ENCODE measurements at places on chromosomes 4 and X. TPM values are rescaled to one million over a fixed set of nuclear protein-coding genes. Genes with fewer than 3 reads are reported as not detected.

TLR2 gene
- 2.3 TPM for polyA plus RNA-seq

DNA sequence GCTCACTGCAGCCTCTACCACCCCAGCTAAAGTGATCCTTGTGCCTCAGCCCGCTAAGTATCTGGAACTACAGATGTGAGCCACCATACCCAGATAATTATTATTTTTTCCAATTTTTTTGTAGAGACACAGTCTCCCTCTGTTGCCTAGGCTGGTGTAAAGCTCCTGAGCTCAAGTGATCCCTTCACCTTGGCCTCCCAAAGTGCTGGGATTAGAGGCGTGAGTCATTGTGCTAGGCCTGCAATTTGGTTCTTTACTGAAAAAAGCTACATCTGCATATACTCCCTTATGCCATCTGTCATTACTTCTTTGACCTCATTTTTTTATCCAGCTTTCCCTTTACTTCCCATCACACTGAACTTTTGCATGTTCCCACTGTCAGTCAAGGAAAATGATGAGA, 2012.4 kb upstream of the IGFBP7 start:
- H3K4me1 ChIP-seq: no peaks in the 10 kb centered on the region
- no peaks in the 10 kb centered on the region for H3K27me3 ChIP-seq
- DNase-seq: no peak
- H3K4me3 ChIP-seq: no peak overlapping the region
- H3K36me3 ChIP-seq: no peaks in the 10 kb centered on the region

CLGN gene
- 1.6 TPM for polyA plus RNA-seq

PDGFC gene
- polyA plus RNA-seq: 10.8 TPM

DNA sequence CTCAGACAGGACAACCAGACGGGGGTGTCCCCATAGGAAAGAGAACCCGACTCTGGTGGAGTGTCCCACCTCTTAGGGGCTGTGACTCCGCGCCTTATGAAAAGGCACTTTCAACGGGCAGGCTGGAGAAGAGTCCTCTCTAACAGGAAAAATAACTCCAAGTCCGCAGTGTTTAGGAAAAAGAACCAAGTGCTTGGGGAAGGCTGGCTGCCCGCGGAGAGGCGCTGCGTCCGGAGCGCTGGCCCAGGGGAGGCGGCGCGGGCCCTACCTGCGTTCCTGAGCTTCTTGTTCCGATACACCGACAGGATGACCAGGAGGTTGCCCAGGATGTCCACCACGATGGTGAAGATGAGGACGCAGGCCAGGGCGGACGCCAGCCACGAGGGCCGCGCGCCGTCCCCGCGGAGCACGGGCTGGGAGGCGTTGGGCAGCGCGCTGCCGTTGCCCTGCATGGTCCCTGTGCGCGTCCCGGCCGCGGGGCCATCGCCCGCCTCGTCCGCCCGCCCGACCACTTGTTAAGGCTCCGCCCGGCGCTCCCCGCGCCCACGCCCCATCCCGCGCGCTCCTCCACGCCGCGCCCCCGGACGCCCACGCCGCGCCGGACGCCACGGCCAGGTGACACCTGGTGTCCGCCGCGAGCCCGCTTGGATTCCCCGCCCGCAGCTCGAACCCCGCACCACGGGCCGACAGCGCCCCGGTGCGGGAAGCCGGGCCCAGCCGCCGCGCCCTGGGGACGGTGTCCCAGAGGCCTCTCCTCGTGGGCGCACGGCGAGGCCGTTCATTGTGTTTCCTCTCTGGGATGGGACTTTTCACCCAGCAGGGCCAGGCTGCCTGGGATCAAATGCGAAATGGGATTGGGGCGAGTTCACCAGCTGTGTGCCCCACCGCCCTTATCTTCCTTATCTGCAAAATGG, at the start of gene MTNR1A:
MTNR1A (minus strand) TSS at position 654 of the 914 bp plus-strand sequence; CDS start at position 452, 202 bp downstream.
- no peaks in the 10 kb centered on the region for H3K36me3 ChIP-seq
- H3K27me3 ChIP-seq: peaks cover 20% of the 10 kb centered on the region
- no peak within 1 kb of the TSS for H3K27ac ChIP-seq
- peak within 1 kb of the TSS; percentile 41 for H3K4me3 ChIP-seq
- peak; percentile 48 for DNase-seq
- H3K4me1 ChIP-seq: peaks cover 19% of the 10 kb centered on the region

- H3K27ac ChIP-seq: no peak overlapping the region
- DNase-seq: no peak
- no peaks in the 10 kb centered on the region for H3K36me3 ChIP-seq
- H3K27me3 ChIP-seq: no peaks in the 10 kb centered on the region
Observed at GRCh38 chr4:155972098-155972497, 18.4 kb upstream of the CTSO start.

GRCh38 chr4:143186212-143186611, 1.5 kb downstream of the USP38 start:
- peak overlapping the region; percentile 95 for H3K4me3 ChIP-seq
- no peak for DNase-seq
- peaks cover 65% of the 10 kb centered on the region for H3K4me1 ChIP-seq

GRCh38 chr4:95627024-95627605, 78.3 kb upstream of the UNC5C start:
- H3K4me1 ChIP-seq: no peaks in the 10 kb centered on the region
- H3K4me3 ChIP-seq: no peak overlapping the region
- no peaks in the 10 kb centered on the region for H3K27me3 ChIP-seq
- no peaks in the 10 kb centered on the region for H3K36me3 ChIP-seq

DNA sequence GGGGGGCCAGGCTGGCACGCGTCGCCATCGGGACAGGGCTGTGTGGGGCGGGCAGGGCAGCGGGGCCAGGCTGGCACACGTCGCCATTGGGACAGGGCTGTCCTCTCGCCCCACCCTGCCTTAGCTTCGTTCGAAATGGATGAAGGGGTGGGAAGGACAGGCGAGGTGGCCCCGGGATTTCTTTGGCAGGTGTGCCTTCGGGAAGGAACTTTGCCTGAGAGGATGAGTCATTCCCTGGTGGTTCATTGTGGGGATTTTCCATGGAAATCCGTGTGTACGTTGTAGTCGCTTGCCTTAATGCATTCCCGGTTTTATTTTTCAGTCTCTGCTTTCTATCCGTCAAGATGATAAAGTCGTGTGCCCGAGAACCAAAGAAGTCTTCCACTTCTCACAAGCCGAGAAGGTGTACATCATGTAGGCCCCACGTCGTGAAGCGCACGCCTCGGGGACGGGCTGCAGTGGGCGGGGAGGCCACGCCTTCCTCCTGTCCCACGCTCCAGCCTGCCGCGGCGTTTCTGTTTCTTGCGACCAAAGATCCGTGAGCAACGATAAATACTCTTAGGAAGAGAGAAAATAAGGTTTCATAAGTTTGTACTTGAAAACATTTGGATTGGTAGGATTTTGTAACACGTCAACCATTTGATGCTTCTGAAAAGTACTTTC, 8.1 kb upstream of the UVSSA start:
- H3K4me3 ChIP-seq: no peak overlapping the region
- H3K27ac ChIP-seq: peak overlapping the region; percentile 66
- DNase-seq: no peak
- H3K4me1 ChIP-seq: no peaks in the 10 kb centered on the region
- H3K36me3 ChIP-seq: peaks cover 73% of the 10 kb centered on the region

Measured in stomach (tissue), 19 donors.